Gastrocnemius medialis (tissue), 4 donors: ENCODE measurements at places on chromosomes 4 and X.

- no peak for DNase-seq
Measured at GRCh38 chr4:154208424-154208823, 283.2 kb downstream of the DCHS2 start.

GRCh38 chr4:152434011-152434410 lies 101.9 kb downstream of the FBXW7 start:
- no peak for DNase-seq

DNA sequence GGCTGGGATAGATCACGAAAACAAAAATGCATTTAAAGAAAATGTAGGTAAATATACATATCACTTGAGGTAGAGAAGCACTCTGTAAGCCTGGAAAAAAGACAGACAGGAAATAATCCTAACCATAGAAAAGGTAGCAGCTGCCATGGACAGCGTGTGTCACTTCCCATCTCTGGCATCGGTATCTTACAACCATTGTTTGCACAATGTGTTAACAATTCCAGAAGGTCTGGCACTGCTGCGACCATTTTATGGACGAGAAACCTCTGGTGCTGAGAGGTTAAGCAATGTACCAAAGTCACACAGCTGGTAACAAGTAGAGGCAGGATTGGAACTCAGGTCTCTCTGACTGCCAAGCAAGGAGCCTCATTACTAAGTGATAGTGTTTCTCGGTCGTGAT lies 1.7 kb upstream of the MTNR1A start:
- DNase-seq = no peak

DNA sequence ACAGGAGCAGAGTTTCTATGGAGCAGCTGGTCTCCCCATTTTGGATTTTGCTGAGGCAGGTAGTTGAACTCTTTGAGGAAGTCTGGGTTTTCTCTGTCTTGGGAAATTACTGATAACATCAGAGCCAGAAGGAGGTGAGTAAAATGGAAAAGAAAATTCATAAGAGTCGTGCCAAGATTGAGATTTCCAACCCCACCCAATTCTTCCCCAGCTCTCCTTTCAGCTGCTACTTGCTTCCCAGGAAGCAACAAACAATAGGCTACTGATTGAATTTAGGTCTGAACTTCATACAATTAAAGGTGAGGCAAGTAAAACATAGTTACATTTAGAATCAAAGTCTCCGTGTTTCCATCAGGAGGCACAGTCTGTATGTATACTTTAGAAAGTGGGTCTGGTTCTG lies 54.6 kb upstream of the EOLA2 start:
- DNase-seq = no peak

GRCh38 chrX:48474127-48474526 lies 1.9 kb upstream of the FTSJ1 start:
- DNase-seq = no peak

- DNase-seq = no peak
Measured at GRCh38 chrX:109343671-109344070, 138.2 kb downstream of the GUCY2F start.

DNA sequence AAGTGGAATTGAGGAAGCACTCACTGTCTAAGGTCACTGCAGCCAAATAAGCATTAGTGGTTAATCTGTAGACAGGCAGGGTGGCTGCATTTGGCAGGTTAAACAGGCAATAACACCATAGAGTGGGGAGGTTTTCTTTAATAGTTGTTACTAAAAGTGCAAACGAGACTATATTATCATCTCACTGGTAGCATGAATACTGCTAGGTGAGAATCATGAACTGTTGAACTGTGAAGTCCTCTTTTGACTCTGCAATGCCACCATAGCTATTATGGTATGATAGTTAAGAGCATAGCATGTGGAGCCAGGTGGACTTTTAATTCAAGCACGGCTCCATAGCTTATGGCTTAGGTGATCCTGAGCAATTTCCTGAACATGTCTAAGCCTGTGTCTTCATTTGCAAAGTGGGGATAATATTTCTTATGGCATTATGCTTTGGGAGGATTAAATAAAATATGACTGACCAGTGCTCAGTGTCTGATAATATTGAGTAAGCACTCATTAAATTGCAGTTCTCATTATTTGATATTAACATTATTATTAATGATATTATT lies 235.6 kb upstream of the HHIP start:
- no peak for DNase-seq

DNA sequence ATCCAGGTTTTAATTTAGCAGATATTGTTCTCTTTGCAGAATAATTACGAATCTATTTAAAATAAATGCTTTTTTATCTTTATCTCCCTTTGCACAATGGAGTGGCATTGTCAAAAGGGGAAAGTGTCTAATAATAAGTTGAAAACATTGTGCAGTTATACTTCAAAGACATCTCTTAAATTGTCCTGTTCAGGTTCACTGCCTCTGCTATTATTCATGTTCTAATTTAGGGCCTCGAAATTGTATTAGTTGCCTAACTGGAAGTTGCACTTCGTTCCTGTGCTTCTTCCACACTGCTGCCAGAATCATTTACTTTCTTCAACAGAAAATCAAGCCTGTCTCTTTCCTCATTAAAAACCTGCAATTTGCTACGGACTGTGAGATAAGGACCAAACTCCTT lies 150.5 kb upstream of the SPRY1 start:
- no peak for DNase-seq

GRCh38 chr4:80143307-80143679 lies 54.0 kb upstream of the PRDM8 start:
- no peak for DNase-seq

DNA sequence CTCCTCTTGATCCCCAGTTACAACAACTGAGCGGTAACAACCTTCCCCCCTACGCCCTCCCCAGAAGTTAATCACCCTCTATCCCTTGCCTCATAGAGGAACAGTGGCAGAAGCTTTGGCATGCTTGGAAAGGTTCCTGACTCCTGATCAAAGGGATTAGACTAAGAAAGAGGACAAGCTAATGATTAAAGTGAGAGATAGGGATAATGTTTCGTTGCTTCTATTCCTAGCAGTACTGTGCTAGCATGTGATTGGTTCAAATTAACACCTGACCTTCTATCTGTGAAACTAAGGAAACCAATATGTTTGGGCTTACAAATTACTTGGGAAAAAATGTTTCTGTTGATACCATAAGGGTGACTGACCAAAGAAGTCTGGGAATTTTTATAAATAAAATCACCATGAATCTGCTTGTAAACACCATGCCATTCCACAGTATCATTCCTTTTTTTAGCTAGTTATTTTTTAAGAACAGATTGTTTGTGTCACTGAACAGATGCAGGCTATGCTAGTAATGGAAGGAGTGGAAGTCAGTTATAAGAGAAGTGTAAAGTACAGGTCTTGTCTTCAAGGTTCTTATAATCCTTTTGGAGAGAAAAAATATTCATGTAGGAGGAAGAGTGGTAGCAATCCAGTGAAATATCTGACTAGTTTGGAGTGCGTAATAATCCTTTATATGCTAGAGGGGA lies 11.3 kb upstream of the ATP1B4 start:
- no peak for DNase-seq

DNA sequence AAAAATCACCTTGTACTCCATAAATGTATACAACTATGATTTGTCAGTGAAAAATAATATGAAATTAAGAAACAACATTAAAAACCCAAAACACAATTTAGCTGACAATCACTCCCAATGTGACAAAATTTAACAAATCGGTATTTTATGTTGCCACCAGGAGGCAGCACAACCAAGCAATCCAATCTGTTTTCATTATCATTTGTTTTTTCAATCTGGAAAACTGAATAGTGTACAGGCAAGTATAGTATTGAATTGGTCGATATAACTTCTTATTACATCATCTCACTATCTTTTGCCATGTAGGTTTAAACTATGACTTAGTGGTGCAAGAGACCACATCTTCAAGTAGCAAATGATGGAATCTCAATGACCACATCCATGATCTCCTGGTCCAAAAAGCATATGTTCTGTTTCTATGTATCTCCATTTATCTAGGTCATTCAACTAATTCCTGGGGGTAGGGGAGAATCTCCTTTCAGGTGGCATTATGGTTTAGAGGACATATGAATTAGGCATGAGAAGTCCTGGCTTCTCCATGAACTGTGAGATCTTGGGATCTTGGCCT lies 112.9 kb upstream of the AGA start:
- DNase-seq = no peak

DNA sequence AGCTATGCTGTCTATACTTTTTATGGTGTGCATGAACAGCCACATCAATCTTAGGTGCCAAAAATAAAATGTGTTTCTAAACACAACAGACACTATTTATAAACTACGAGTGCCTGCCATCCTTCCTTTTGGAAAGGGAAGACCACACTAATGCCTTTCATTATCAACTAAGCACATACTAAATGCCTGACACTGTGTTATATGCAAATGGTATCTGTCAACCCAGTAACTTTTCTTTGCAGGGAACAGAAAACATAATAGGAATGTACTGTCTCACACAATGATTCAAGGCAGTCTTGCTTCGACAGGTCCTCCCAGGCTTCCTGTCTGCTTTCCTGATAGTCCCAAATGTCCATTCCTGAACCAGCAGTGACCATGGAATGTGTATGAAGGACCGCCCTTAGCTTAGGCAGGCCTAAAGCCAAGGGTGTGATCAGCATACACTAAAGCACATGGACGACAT lies 43.8 kb downstream of the ADGRA3 start:
- DNase-seq = no peak

DNA sequence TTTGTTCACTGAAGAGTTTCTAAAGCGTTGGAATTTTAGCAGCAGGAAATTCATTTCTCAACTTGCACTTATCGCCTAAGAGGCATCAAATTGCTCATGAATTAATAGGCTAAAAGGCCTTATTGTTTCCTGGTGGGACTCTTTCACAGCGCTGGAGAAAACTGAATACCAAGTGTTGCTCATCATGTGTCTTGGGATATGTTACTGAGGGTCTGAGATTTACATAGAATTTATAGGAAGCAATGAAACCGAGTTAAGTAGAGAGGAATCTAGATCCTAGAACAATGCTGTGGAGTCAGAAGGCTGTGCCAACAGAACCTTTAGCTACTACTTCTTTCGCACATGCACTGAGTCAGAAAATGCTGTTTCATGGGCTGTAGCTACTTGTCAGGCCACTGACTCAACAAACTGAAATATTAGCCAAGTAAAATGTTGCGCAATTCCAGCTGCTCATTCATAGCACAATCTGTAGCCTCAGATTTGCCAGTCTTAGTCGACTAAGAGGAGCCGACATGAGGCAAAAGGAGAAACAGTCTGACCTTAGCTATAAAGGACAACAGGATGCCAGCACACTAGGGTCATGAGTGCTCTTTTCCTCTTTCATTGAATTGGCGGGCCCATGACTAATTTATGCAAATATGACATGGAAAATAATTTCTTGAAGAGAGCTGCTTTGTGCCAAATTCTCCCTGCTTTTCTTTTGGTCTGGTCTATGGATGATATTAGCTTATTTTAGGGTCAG lies 35.9 kb upstream of the CXCL8 start:
- DNase-seq = peak; percentile 76

- DNase-seq = no peak
Measured at GRCh38 chr4:175341203-175341755, 423.1 kb downstream of the ADAM29 start.

- DNase-seq = no peak
Measured at GRCh38 chr4:181176306-181176705, 1066.9 kb upstream of the TENM3 start.

DNA sequence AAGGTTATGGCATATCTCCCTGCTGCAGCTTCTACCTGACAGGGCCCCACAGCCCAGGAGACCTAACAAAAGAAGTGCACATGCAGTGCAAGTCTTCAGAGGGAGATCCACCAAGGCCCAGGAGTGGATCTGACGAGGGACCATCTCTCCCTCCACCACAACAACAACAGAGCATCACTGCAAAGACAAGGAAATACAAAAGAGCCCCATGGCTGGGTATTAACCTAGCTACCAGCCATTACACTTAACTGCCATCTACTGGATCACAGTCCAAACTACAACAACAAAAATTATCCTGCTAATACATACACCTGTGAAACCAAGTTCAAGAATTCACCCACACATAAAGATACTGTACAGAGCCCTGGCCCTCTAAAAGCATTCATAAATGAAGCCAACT lies 280.2 kb upstream of the SLC7A11 start:
- DNase-seq = no peak

DNA sequence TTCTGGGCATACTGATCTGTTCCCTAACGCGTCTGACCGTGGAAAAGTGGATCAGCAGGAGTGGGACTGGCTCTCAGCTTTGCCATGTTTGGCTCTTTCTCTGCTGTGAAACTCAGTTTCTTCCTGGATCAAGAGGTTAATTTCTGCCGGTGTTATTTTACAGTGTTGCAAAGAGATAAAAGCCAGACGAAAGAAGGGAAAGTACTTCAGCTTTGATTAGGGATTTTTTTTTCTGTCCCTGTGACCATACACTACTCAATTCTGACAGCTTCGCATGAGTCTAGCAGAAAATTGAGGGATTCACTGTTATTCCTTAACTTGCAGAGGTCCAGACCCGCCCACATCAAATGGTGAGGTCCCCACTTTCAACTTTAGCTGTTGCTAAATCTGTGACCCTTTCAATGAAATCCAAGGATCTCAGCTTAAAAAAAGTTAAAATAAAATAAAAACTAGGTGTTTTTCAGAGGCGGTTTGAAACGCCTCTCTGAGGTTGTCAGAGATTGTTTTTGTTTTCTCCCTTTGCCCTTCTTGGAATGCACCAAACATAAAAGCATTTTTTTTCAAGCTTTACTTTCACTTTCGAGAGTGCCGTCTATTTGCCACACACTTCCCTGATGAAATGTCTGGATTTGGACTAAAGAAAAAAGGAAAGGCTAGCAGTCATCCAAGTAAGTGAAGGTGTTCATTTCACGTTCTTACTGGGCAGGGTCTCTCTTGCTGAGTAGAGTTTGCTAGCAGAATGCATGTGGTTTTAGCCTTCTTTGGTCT lies at the start of gene TLR3:
TSS of gene TLR3 (plus strand) at position 576 of the 768 bp plus-strand sequence. CDS start 7,464 bp downstream, outside the sequence.
- no peak for DNase-seq

DNA sequence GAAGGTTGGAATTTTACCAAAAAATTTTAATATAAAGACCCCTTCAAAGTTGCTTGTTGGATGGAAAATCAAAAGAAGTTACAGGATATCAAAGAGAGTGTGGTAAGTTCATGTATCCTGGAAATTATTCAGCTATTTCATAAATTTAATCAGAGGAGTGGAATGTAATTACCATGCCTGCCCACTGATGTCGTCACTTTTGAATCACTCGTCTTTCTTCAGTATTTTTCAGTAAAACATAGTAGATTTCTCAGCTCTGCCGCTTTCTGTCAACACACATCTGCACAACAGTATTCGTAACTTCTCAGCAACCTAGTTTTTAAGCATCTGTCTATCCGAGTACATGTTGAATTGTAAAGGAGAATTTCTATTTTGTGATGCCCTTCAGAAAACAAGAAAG lies 2163.0 kb upstream of the AGA start:
- DNase-seq = no peak

DNA sequence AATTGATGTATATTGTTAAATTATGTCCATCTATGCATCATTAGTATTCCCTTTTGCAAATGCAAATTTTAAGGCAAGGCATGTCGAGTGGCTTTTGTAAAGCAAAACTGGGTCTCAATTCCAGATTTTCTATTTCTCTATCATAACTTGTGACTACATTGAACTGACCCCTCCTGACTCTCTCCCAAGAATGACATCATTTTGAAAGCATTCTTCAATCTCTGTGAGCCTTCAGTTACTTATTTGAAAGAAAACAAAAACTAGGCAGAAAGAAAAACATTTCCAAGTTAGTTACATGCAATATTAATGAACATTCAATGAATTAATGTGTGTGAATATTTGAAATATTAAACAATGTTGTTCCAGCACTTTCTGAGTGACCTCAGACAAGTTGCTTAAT lies 314.3 kb upstream of the CLNK start:
- no peak for DNase-seq

GRCh38 chr4:124803641-124804040 lies 91.1 kb upstream of the ANKRD50 start:
- no peak for DNase-seq

GRCh38 chr4:82679531-82679930 lies 117.7 kb upstream of the TMEM150C start:
- DNase-seq = no peak
